ENCODE measurements at places on chromosomes 4 and X. TPM values are rescaled to one million over a fixed set of nuclear protein-coding genes. Genes with fewer than 3 reads are reported as not detected.

The UGT2A1 gene
- total RNA-seq = not detected

The GAGE12E gene
- total RNA-seq = not detected

The AFF2 gene
- total RNA-seq = 1.1 TPM

The AWAT1 gene
- not detected for total RNA-seq

The TCEAL5 gene
- not detected for total RNA-seq

The SUPT20HL1 gene
- total RNA-seq = not detected

The AMMECR1 gene
- 17.2 TPM for total RNA-seq

The PDZD4 gene
- total RNA-seq = 1.5 TPM

The NUDT11 gene
- total RNA-seq = 12.4 TPM

The PRR32 gene
- not detected for total RNA-seq

The ARR3 gene
- not detected for total RNA-seq

The DGKK gene
- total RNA-seq = not detected

- DNase-seq = peak; percentile 56
These were observed 145.4 kb downstream of the QDPR start for GRCh38 chr4:17366496-17366895.

DNA sequence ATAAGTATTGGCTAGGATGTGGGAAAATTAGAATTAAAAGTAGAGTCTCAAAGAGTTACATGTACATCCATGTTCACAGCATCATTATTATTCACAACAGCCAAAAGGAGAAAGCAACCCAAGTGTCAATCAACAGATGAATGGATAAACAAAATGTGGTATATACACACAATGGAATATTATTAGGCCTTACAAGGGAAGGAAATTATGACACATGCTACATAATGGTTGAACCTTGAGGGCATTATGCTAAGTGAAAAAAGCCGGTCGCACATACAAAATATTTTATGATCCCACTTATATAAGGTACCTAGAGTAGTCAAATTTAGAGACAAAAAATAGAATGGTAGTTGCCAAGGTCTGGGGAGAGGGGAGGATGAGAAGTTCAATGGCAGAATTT, 80.1 kb downstream of the HUWE1 start:
- no peak for DNase-seq

- no peak for DNase-seq
These were observed 36.6 kb downstream of the ADRA2C start for GRCh38 chr4:3802571-3803474.

DNA sequence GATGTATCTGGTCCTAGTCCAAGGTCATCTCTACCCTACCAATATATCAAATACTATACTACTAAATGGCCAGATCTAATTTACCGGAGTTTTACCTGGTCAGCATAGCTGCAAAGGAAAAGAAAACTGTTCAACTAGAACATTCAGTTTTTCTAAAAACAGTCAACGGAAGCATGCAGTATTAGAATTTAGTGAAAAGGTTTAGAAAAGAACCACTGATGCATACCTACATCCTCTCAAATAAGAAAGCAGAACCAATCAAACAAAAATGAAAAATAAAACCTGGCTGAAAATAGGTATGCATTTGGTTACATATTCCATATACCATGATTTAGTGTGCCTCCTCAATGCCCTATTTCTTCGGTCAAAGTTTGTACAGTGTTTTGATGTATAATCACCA, 140.0 kb downstream of the CHM start:
- no peak for DNase-seq

GRCh38 chrX:117985241-117985640, 131.4 kb downstream of the KLHL13 start:
- DNase-seq = no peak

DNA sequence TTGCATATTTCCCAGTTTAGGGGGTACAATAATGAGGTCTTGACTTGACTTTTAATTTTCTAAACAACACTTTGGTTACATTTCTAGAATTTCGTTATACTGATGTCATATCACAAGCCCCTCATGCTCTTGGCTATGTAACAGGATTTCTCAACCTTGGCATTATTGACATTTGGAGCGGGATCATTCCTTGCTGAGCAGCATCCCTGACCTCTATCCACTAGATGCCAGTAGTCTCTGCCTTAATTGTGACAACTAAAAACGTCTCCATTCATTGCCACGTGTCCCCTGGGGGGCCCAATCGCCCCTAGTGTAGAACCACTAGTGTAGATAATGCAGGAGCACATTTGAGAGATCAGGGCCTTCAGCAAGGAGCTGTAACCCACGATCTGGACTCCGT, 234.2 kb upstream of the MID1 start:
- DNase-seq = no peak

GRCh38 chr4:62118558-62118957, 918.4 kb downstream of the ADGRL3 start:
- no peak for DNase-seq

- DNase-seq = no peak
These were observed 219.7 kb downstream of the NSUN7 start for GRCh38 chr4:40969501-40969900.

DNA sequence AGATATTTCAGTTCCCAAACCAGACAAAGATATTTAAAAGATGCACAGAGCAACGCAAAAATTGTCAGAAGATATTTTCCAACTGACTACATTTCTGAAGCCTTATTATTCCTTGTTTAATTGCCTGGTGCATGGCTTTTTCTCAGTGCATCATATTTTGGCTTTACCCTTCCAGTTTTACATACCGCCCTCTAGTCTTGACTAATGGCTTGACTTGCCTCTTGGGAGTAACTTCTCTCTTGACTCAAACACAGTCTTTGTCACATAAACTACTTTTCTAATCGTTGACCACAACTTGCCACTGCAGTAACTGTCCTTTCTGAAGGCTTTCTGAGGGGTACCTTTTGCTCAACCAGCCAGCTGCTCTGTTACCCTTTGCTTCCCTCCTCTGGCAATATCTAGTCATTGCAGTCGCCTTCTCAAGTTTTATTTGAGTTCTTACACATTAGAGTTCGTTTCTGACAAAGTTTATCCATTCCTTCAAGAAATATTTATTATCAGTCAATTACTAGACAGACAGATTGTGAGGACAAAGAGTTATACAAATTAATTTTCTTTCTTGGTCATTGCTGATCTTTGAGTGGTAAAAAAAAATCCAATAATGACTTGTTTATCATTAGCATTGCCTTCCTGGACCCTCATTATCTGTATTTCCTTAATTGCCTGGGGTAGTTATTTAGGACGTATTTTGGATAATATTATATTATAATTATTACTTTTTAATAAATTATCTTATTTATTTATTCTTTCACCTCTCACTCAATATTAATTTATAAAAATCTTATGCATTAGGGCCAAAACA, 506.9 kb upstream of the PCDH10 start:
- DNase-seq = peak; percentile 27

DNA sequence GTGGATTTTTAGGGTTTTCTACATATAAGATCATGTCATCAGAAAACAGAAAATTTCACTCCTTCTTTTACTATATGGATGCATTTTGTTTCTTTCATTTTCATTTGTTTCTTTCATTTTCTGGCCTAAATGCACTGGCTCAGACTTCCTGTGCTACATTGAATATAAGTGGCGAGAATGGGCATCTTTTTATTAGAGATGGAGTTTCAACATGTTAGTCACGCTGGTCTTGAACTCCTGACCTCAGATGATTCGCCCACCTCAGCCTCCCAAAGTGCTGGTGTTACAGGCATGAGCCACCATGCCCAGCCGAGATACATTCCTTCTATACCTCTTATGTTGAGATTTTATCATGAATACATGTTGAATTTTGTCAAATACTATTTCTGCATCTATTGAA, 61.8 kb downstream of the BRWD3 start:
- peak; percentile 25 for DNase-seq

DNA sequence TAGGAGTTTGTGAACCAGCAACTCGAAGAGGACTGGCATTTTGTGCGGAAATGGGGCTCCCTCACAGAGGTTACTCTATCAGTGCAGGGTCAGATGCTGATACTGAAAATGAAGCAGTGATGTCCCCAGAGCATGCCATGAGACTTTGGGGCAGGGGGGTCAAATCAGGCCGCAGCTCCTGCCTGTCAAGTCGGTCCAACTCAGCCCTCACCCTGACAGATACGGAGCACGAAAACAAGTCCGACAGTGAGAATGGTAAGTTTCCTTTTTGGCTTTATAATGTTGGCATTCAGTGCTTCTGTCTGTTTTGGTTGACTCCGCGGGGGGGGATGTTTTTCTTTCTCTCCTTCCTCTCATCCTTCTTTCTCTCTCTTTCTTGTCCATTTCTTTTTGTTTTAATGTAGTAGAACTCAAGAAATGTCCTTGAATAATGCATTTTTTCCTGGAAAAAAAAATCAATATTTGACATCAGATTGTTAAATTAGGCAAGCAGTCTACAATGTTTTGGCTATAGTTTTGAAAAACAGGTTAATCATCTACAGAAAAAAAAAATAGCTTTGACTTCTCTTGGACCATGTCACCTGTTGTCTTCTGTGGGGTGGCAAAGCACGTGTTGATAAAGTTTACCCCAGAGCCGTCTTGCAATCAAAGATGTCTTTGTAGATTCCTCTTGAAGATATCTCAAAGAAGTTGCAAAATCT, 103.6 kb downstream of the TENM3 start:
- DNase-seq = no peak

GRCh38 chr4:41537292-41537890, 566 bp upstream of the LIMCH1 start:
- no peak for DNase-seq

- no peak for DNase-seq
These were observed 56.2 kb downstream of the HMGB3 start for GRCh38 chrX:151039351-151039750.

DNA sequence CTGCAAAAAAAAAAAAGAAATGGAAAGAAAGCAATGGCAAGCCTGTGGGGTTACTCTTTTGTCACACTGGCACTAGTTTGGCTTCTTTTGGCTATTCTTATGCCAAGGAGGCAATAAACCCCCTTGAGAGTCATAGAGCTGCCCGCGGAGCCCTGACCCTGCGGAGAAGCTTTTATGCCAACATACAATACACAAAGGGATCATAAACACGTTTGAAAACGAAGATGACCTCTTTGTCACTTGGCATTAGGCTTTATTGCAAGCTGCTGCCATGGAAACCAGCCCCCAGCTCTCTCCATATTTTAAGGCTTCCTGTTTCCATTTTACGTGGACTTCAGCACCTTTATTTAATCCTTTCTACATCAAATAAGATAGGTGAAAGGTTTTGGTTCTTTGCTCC, 7.6 kb downstream of the NEUROG2 start:
- DNase-seq = no peak

DNA sequence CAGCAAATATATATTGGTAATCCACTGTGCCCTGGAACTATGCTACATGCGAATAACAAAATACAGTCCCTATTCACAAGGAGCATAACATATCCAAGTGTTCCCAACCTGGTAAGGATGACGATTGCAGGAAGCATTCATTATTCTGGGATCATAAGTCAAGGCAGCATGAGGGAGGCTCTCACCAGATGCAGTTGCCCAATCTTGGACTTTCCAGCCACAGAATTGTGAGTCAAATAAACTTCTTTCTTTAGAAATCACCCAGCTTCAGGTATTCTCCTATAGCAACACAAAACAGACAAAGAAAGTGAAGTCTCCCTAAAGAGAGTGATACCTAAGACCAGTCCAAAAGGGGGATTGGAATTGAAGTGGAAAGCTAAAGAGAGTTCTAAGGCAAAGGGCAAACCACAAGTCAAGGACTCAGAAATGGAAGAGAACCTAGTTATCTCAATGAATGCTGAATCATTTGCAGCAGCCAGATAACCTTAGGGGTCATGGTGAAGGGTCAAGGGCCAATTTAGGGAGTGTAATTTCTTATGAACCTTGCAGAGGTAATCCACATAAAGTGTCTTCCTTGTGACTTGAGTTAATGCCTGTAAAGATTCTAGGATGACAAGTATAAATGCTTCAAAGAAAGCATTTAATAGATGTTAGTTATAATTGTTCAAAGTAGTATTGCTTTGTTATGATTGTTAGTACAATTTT, 103.1 kb upstream of the PCDH7 start:
- DNase-seq = no peak

GRCh38 chr4:14877246-14878225, 124.7 kb upstream of the CPEB2 start:
- no peak for DNase-seq

- no peak for DNase-seq
These were observed 26.3 kb downstream of the AREG start for GRCh38 chr4:74471264-74471663.

- no peak for DNase-seq
These were observed 13.6 kb downstream of the RGS12 start for GRCh38 chr4:3306450-3306849.

GRCh38 chr4:93770201-93770600, 58.4 kb upstream of the ATOH1 start:
- DNase-seq = no peak

GRCh38 chr4:163486321-163486720, 8.2 kb upstream of the TMA16 start:
- DNase-seq = no peak

- DNase-seq = peak; percentile 85
These were observed 159.1 kb upstream of the KIT start for GRCh38 chr4:54498661-54499111.

- DNase-seq = peak; percentile 22
These were observed 121.1 kb upstream of the NDST4 start for GRCh38 chr4:115234405-115235093.
